ENCODE measurements at places on chromosomes 16 and 17.

DNA sequence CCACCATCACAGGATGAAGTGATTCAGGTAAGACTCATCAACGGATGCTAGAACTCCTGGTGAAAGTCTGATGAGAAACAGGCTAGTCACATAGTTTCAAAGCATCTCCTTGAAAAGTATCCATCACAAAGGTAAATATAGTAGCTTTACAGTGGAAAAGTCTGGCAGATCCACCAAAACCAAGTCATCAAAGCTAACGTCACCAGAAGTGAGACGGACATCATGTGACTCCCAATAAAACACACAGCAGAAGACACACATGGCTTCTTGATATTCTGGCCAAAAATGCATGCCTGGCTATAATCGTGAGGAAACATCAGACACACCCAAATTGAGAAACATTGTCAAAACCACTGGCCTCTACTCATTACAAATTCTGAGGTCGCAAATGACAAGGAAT is 17.9 kb upstream of the TRPV3 start:
- no peak for DNase-seq

DNA sequence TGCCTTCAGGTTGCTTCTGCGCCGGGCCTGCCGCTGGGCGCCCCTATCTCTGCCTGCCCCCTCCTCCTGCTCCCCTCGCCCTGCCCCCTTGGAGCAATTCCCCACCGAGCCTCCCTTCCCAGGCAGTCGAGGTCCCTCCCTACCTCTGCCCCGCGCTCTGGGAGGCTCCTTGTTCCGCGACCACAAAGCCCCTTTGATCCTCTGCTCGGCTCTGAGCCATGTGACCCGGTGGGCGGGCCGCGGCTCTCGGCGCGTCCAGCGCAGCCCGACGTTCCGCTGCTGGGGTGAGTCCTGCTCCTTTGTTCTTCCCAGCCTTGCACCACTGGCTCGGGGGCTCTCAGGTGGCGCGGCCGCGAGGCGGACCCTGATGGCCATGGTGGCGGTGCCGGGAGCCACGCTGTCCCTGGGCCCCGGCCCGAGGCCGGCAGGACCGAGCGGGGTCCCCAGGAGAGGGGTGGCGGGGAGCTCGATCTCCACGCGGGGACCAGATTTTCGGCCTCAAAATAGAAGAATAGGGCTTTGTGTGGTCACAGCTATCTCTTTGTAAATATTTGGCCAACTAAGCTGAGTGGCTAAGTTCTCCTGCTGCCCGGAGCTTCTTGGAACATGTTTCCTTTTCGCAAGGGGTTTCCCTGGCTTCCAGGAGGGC is 310.6 kb downstream of the SEC14L1 start:
- no peak for DNase-seq

DNA sequence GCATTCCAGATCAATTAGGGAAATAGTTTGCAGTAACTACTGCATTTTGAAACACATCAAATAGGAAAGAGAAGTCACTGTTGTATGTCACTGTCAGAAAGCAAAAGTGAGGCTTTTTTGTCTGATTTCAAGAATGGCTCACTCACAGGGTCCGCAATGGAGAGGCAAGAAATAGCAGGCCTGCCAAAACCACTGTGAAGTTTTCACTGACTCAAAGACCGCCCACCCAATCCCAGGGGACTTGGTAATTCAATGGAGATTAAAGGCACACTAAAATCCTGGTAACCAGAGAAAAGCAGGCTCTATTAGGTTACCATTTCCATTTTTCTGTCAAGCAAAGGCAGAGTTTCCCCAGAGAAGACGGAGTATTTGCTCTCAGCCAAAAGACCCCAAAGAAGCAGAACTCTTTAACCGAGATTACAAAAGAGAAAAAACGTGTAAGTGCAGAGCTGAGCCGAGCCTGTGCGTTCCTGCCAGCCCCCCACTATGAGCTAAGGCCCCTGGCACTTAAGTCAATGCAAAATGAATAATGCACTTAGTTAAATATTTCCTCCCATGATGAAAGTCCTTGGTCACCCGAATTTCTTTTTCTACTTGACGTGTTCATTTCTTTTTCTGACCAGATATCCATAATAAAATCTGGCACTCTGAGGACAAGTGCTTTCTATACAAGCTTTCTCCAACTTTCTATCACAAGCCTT is 57.0 kb downstream of the FOXL1 start:
- DNase-seq: no peak

- no peak for DNase-seq
Observed at GRCh38 chr17:27545562-27546229, 85.3 kb upstream of the LGALS9 start.

GRCh38 chr17:47731396-47731795 is 1.6 kb upstream of the TBX21 start:
- DNase-seq: no peak

- DNase-seq: no peak
Observed at GRCh38 chr16:66391726-66392670, 25.5 kb downstream of the CDH5 start.

DNA sequence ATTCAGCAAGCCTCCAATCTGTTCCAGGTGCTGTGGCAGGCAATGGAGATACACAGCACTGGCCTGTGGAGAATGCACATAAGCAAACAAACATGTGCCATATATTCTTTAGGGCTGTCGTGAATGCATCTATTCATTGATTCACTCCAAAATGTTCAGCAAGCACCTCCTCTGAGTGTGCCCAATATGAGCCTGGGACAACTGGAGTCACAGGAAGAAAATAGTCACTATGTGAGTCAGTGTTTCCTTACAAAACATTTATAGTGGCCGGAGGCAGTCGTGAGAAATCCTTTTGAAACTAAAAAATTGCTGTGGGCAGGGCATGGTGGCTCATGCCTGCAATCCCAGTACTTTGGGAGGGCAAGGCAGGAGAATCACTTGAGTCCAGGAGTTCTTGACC is 310.1 kb downstream of the CA10 start:
- no peak for DNase-seq

- no peak for DNase-seq
Observed at GRCh38 chr17:79306424-79307318, 232.0 kb downstream of the ENGASE start.

DNA sequence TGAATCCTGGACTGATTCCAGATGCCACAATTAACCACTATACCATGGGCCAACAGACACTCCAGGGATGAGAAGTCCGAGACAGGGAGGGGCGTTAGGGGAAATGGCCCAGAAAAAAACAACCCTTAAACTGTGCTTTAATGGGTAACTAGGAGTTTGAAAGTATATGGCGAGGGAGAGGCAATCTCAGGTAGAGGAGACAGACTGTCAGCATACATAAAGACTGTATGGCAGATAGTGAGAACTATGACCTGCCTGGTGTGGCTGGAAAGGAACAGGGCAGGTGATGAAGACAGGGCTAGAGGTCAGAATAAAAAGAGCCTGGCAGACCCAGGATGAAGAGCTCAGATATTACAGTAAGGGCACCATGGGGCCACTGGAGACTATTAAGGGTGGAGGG is 8.1 kb downstream of the ZZEF1 start:
- DNase-seq: no peak

DNA sequence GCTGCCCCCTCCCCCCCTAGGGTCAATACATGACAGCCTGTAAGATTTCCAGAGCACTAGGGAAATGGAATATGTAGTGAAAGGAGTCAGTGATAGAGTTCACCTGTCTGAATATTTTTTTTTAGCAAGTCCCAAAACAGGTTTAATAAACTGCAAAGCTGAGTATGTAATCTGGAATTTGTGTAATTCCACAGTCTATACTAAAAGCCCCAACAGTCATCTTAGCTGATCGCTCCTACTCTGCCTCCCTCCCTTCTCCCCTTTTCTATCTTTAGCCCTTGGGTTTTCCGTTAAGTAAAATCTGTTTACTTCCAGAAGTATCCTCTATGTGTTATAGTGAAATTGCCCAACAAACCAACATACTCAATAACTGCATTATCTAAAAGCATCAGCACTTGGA is 3.5 kb downstream of the CDH13 start:
- no peak for DNase-seq

DNA sequence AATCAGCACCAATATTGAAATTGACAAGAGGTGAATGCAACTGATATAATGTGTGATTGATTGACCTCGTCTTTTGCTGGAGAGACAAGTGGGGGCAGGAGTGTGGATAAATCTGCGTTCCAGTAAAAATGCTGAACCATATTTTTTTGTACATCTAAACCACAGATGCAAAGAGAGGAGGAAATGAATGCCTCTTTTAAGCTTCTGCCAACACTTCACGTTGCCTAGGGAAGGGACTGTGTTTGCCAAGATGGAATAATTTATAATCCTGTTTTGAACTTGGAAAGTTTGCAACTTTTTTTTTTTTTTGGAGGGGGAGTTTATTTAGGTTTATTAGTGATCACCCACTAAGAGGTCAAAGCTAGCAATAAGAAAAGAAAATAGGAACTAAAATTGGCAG is 288.2 kb upstream of the EEF2KMT start:
- DNase-seq: no peak

DNA sequence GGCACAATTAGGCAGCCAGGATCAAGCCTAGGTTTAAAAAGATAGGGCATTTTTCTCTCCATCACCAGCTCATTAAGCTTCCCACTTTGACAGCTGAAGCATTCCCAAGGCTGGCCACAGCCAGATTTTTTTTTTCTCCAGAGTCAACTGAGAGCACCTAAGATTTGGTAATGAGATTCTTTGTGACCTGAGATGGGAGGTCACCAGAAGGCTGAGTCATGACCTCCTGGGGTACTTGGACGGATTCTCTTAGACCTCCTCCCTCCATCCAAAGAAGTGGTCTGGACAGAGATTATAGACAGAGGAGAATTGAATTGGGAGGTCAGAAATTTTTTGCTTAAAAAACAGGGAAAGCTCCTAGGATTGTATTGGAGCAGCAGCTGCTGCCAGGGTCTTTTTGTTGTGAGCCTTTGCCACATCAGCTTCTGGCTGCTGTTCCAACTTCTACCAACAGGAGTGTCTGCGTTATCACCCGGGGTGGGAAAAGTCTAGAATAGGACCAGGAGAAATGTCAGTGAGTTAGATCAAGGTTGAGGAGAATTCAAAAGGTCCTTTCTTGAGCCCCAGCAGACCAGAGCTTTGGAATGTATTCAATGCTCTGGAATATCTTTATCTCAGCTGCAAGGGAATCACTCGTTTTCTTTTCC is 221.2 kb upstream of the N4BP1 start:
- DNase-seq: no peak

DNA sequence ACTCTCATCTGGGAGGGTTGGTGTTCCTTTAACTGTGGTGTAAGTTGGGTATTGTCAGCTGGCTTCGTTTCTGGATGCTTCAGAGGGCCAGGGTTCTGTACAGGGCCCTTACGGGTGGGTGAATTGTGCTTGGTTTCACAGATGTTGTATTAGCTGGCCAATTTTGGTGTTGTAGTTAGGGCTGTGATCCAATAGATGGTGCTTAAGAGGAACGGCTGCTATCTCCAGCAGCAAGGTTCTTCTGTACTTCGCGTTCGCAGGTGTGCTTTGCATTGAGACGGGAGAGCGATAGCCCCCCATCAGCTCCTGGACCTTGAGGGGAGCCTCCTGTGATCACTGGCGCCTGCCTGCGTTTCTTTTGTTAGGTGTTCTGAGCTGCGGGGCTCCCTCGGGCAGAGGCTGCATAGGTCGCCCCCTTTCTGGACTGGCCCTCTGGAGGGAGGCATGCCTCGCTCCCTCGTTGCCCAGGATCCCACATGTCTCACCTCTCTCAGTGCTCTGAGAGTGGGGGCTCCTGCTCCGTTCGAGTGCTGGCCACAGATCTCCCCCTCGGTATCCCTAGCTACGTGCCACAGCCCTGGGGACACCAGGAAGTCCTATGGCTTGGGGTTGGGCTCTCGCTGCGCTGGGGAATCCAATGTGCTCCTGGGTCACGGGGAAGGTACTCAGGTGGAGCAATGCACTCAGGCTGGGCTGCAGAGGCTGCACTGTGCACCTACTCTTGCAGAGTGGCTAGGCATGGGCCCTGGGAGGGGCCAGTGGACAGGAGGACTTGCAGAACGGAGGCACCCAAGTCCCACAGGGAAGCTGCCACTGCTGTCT is 837 bp upstream of the PRDM7 start:
- DNase-seq: no peak

DNA sequence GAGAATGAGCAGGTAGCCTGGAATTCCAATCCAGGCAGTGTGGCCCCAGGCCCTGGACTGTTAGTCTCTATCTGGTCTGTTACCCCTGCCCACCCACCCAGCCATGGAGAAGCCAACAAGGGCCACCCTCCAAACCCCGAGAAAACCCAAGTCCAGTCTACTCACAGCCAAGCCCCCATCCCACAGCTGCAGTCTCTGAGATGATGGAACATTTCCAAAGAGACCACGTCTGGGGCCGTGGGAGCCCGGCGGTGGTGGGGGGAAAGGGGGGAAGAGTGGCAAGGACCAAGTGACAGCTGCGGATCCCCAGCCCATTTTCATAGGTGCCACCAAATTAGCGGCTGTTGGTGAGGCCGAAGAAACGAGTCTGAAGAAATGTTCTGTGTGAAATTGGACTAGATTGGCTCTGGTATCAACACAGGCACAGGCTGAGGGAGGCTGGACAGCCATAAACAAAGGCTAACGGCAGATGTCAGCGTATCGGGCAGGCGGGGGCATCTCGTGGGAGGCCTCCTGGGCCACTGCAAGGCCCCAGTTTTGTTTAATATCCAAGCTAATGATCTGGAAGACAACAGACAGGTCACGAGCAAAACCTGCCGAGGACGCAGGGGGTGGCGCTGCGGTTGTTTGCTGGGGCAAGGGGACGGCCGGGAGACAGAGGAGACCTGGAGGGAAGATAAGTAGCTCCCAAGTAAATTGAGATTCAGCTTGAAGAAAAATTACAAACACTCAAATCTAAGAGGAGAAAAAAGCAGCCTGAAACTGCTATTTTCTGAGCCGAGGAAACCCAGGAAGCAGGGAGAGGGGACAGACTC is 53.4 kb downstream of the RBFOX3 start:
- no peak for DNase-seq

GRCh38 chr17:47315451-47316266 is 8.1 kb upstream of the EFCAB13 start:
- peak; percentile 37 for DNase-seq

GRCh38 chr17:17175917-17176316 is 30.2 kb downstream of the PLD6 start:
- DNase-seq: no peak

GRCh38 chr16:67084345-67085028 is 25.3 kb upstream of the PHAF1 start:
- DNase-seq: no peak

DNA sequence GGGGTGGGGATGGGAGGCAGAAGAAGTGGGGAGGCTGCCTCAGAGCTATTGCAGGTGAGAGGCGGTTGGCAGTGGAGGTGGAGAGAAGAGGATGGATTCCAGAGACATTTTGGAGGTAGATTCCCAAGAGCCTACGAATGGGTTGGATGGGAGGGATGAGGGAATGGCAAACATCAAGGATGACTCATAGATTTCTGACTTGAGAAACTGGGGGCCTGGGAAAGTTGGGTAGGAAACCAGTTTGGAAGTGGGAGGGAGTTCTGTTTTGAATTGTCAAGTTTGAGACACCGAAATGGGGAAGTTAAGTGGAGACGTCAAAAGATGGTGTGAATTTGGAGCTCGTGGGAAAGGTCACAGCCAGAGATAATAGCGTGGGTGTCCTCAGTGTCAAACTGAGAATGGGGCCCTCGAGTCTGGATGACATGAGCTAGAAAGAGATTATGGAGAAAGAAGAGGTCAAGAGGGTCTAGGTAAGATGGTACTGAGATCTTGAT is 6.2 kb upstream of the CYLD start:
- DNase-seq: no peak

Measured in KG1 (cell line).